ENCODE measurements at places on chromosomes 3 and 15. TPM values are rescaled to one million over a fixed set of nuclear protein-coding genes. Genes with fewer than 3 reads are reported as not detected.

The THSD4 gene
- 15.7 TPM for total RNA-seq

The NR1I2 gene
- under 0.01 TPM for total RNA-seq

The CPB1 gene
- total RNA-seq, result 2.1 TPM

The GATM gene
- total RNA-seq, result 309 TPM

The PPP1R14D gene
- not detected for total RNA-seq

The MAP2K1 gene
- 38.6 TPM for total RNA-seq
